ENCODE measurements at places on chromosomes 5 and 9.
A peak's percentile ranks its signal among the peaks of the same experiment; 100 is the strongest.

DNA sequence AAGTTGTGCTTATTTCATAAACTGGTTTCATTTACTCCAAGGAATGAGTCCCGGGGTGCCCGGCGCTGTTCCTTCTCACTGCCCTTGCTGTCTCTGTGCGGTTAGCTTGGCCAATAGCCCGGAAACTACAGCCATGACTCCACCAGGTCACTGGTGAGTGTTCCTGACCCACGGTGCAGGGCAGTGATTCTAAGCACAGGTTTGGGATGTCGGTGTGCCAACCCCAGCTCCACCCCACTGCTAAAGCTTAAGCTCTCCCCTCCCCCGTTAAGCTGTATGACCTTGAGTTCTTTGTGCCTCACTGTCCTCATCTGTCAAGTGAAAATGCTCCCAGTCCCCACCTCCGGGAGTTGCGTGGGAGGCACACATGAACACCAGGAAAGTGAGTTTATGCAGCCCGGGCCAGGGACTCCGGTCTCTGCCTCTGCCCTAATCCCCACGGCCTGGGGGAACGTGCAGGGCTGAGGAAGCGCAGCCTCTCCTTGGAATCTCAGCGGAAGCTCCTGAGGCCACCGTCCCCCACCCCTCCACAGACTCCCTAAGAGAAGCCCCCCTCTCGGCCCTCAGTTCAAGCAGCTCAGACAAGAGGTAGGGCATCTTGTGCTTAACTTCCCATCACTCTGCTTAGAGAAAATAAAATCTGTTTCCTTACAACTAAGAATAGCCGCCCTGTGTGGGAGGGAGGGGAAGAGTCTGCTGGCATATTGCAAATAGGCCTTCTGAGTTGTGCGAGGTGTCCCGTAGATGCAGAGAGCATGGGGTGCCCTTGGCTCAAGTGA, 92.0 kb upstream of the RAI14 start:
- DNase-seq: no peak

DNA sequence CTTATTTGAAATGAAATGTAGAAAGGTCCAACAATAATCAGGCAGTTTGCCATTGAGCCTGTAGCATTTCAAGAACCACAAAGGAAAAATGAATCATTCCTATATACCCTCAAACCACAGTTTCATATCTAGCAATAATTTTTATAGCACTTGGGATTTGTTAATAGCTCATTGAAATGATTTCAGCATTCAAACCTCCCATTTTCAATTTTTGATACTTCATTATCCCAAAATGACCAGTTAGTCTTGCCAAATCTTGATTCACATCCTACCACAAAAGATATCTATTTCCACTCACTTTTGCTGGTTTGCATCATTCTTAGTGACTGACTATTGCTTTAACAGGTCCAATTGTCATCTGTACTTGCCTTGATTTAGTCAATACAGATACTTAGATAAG, 790.1 kb downstream of the TLE1 start:
- no peak for DNase-seq

DNA sequence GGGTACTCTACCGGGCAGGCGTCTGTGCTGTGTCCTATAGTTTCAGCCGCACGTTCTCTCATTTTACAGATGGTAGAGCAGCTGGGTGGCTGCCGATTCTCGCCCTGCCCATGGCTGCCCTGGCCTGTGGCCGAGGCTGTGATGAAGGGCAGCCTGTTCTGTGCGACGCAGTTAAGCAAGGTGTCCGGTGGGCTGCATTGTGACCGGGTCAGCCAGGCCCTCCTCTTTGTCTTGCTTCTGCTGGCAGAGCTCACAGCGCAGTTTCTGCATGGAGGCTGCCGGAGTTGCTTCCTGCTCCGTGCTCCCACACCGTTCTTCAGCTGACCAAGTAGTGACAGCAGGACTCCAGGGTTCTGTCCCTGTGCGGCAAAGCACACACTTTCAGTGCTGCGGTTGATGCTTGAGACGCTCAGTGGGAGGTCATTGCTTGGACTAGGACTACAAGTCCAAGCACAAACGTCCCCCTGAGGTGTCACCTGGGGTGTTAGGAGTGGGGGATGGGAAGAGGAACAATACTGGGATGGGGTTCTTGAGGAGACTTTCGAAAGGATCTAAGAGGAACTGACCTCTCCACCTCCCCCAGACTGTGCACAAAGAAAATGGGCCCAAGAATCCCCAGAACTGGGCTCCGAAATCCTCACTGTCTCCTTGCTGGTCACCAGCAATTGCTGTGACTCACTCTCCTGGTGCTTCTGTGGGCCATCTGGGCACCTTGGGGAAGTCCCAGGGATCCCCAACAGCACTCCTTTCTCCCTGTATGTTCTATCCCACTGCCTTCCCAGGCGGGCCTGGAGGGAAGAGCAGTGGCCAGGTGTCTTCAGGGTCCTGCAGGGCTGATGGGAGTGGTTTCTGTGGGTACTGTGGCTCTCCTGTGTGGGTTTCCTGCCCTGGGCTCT, 58.2 kb downstream of the GADD45G start:
- DNase-seq: peak; percentile 86

DNA sequence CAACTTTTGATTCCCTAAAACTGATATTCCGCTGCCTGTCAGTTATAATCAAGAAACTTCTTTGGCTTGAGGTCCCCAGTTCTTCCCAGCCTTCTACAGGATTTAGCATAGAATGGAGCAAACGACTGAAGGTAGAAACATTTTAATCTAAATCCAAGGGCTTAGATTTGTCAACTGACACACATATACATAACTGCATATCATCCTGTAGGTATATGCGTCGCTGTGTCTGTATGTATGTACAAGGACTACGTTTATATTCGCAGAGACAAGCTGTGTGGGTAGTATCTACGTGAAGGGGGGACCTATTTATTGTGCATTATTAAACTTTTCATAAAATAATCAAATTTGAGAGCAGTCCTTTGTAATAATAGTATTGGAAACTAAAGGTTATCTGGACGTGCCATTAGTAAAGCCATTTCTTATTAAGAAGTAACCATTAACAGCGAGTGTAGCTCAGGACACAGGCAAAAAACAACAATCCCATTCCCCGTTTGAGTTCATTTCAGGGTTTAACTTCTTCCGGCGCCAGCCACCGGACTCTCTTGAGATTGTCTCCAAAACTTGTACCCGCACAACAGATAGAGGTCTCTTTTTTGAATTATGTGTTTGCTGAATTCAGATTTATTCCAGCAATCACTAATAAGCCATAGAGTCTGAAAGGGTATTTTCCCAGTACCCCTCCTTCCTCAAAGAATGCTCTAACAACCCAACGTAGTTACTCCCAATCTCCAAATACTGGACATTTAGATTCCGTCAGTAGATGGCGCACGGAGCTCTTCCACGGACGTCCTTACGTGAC, 2.1 kb upstream of the MLLT3 start:
- DNase-seq: peak; percentile 61

DNA sequence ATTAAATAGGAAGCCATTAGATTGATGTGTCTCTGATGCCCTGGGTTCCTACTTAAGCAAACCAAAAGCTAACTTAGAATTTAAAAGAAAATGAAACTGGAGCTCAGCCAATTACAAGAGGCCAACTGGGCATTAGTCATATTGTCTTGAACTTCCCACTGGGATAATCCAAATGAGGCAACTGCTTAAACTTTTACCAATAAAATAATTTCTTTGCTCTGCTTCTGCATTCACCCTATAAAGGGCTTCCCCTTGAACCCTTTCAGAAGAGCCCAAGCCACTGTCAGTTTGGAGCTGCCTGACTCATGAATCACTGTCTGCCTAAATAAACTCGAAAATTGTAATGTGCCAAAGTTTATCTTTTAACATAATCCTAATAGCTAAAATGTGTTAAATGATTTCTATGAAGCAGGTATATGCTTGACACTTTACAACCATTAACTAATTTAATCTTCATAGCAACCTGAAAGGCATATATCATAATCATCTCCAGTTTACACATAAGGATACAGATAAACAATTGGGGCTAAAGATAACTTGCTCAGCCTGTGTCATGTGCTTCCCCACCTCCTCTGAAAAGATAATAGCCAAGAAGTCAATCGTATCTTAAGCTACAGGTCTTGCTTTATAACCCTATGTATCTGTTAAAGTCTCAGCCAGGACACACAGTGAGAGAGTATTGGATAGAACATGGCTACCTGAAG, 11.5 kb downstream of the GPR150 start:
- peak; percentile 87 for DNase-seq
